Stomach (tissue), 19 donors: ENCODE measurements at places on chromosomes 4 and X. TPM values are rescaled to one million over a fixed set of nuclear protein-coding genes. Genes with fewer than 3 reads are reported as not detected.

Gene PAGE2B
- not detected for total RNA-seq

Gene SRPX2
- total RNA-seq: 4.9 TPM

DNA sequence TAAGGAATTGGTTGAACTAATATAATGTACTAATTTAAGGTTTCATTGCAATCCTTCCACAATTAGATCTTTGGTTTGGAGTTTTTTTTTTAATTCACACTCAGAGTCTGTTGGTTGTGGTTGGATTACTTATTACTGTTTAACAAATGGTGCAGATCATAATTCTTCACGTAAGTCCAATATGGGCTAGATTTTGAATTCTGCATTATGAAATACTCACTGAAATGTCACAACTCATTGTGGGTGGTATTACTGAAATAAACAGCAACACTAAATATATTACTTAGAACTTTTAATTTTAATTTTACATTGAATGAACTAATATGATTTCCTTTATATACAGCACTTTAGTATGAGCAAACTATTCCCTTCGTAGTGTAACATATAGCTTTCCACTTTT, 94.2 kb upstream of the MYOZ2 start:
- H3K4me1 ChIP-seq: peaks cover 63% of the 10 kb centered on the region
- no peak for DNase-seq
- H3K27me3 ChIP-seq: no peaks in the 10 kb centered on the region
- no peak overlapping the region for H3K4me3 ChIP-seq

- no peak overlapping the region for H3K27ac ChIP-seq
- no peaks in the 10 kb centered on the region for H3K27me3 ChIP-seq
- H3K4me1 ChIP-seq: no peaks in the 10 kb centered on the region
- no peak for DNase-seq
- H3K4me3 ChIP-seq: no peak overlapping the region
Observed at GRCh38 chr4:176099314-176099713, 33.7 kb downstream of the WDR17 start.

DNA sequence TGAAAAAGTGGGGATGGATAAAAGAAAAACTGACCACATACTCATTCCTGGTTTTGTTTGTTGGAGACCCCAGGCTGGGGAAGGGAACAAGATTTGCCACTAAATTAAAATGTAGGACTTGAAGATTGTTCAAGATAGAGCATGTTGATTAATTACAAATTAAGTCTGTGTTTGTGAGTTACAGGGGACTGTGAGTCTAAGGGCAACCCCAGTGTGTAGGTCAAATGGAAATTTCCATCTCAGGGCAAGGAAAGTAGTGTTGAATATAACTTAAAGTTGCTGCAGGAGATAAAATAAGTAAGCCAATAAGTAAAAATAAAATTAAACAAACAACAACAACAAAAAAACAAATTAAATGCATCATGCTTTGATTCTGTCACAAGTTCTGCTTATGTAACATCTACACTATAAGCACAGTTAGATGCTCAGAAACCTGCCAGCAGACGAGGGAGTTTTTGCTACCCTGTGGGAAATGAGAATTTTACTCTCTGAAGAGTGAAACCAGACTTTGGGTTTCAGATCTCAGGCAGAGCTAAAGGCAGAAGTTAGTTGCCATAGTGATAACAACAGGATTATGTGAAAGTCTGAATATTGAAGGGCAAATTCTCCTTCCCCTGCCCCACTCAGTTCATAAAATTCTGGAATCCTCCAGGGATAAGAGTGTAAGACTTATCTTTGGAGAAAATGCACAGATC, 352.3 kb downstream of the GRXCR1 start:
- no peak for DNase-seq
- H3K27ac ChIP-seq: no peak overlapping the region

DNA sequence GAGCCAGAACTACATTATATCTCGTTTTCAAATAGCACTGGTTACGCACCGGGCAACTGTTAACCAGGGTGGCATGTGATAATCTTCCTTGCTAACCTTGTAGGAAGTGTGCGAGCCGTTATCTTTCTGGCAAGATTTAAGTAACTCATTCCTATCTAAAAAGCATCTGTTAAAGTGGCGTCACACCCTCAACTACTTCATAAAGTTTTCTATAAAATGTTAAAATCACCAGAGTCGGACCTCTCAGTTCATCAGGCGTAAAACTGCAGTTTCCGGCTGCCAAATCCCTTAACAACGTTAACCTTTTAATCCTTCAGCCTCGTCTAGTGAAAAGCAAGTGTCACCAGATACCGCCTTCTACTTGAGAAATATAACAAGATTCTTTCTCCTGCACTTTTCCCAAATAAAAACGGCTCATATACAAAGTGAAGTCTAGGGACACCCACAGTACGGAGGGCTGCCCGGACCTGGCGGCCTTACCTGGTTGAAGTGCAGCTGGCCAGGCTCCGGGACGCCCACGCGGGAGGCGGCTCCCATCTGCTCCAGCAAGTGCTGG, 1.2 kb downstream of the SLC39A8 start:
- H3K27me3 ChIP-seq: no peaks in the 10 kb centered on the region
- peak overlapping the region; percentile 64 for H3K4me3 ChIP-seq

GRCh38 chr4:81436096-81436495, 35.6 kb downstream of the RASGEF1B start:
- H3K27me3 ChIP-seq: no peaks in the 10 kb centered on the region
- peaks cover 66% of the 10 kb centered on the region for H3K36me3 ChIP-seq
- H3K27ac ChIP-seq: no peak overlapping the region
- DNase-seq: no peak
